Germinal center (tissue), 1 donor: ENCODE measurements at places on chromosomes 7 and 10.
A peak's percentile ranks its signal among the peaks of the same experiment; 100 is the strongest.

DNA sequence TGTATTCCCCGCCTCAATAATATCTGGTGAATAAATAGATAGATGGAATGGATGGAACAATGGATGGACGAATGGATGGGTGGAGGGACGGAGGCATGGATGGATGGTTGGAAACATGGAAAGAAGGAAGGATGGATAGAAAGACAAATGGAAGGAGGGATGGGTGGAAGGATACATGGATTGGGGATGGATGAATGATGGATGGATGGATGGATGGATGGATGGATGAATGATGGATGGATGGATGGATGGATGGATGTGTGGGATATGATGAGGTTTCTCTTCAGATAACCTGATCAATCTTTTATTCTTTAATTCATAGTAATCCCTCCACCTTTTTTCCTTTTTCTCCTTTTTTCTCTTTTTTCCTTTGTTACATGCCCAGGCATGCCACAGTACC, 3.0 kb upstream of the AKR1B15 start:
- DNase-seq = no peak

DNA sequence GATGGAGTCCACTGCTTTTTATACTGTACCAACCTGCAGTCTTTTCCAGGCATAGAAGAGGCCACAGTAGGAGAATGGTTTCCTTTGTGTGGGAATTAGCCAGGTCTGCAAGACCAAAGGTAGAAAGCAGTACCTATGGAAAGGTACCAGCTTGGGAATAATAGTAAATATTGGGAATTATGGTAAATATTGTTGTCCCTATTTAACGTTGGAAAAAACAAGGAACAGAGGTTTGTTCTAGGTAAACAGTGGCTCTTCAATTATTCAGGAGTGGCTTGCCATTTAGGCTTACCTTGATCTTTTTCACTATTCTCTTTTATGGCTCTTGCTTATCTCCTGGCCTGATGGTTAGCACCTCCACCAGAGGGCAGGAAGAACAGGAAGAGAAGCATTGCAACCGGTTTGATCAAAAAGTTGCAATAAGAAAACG, 43.9 kb upstream of the GSAP start:
- no peak for DNase-seq

DNA sequence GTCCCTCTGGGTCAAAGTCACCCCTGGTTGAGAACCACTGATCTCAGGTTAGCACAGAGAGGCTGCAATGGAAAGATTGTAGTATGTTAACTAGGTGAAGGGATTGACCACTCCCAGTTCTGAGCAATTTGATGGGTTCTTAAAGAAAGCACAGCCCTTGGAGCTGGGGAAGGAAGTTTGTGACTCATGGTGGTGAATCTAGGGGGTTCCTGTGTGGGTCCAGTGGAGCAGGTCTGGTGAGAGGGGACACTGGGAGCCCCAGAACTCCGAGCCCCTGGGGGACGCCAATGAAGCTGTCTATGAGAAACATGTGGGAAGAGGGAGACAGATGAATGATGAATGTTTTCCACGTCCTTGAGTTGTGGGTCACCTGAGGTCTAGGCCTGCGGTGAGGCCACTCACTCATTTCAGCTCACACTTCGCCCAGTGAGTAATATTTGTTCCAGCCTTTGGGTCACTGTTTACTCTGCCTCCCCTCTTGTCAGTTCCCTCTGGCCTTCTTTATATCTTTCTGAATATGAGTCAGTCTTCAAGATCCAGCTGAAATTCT, 341.9 kb downstream of the LRMDA start:
- no peak for DNase-seq

DNA sequence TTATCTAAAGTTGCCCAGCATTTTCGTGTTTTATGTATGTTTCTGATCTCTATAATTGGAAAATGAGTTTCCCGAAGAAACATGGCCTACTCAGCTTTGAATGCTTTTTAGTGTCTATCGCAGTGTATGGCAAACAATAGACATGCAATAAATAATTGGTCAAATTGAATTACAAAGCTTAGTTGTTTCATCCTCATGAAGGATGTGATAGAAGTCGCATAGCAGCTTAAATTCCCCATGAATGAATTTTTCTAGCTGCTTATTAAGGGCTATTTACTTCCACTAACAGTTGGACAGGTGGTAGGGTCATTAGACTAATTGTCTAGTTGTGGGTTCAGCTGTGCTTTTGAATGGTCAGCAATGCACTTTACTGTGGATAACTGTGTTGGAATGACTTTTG, 467.3 kb upstream of the MBL2 start:
- no peak for DNase-seq

GRCh38 chr10:13915710-13916109, 328.9 kb downstream of the PRPF18 start:
- no peak for DNase-seq

DNA sequence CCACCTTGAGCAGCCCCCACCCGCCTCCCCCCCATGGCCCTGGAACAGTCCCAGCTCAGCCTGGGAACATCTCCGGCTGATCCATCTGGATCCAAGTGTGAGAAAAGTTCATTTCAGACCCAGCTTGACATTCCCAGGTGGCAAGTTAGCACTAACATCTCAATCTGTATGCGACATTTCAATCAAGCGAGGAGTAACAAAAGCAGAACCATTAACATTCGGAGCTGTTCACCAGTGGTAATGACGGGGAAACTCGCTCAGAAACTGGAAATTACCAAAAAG, 65.4 kb downstream of the PAX2 start:
- DNase-seq = no peak

DNA sequence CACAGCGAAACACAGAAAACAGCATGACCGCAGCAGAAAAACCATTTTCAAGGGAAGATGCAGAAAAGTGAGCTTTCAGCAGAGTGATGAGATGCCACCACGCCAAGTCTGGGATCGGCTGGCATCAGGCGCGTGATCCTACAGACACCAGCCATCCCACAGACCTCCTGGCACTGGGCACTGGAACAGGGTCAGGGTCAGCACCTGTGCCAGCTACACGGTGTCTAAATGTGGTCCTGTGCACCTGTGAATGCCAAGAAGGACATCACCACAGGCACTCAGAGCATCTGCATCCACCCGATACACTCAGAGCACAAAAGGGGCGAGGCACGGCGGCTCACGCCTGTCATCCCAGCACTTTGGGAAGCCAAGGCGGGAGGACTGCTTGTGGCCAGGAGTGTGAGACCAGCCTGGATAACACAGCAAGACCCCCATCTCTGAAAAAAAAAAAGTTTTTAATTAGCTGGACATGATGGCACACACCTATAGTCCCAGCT, 31.5 kb downstream of the STK32C start:
- no peak for DNase-seq

GRCh38 chr7:134356421-134356936, 39.7 kb upstream of the SLC35B4 start:
- DNase-seq = no peak

DNA sequence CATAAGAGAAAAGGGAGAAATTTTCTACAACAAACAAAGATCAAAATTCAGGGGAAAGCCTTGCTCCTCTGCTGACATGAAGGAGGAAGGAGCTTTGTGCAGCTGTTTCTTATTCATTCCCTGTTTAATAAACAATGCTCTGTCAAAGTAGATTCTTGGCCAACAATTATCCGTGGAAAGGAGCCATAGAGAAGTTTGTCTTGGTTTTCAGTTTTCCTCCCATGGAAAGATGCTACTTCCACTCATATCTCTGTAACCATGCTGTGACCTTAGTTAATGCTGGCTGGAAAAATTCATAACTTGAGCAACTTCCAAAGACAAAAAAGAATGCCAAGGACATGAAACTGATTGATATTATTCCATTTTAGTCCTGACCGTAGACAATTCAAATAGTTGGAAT, 8.1 kb downstream of the DDC start:
- DNase-seq = no peak

GRCh38 chr10:45452743-45453452, 78.9 kb downstream of the ALOX5 start:
- DNase-seq = no peak

GRCh38 chr7:29421010-29421956, 142.4 kb upstream of the PRR15 start:
- no peak for DNase-seq

DNA sequence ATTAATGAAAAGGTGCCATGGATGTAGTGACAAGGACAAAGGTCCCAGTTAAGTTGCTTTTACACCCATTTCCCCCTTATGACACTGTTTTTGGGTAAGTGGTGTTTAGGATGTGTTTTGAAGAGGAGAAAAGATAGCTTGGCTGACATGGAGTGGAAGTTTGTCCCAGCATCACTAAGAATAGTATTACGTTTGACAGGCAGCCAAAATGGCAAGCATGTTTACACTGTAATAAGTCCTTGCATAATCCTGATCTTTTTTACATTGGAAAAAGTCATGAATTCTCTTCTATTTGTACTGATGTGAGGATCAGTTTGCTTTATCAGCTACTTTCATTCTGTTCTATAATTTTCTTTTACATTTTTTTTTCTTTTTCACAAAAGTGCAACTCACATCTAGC, 137.8 kb downstream of the CHRM2 start:
- no peak for DNase-seq

DNA sequence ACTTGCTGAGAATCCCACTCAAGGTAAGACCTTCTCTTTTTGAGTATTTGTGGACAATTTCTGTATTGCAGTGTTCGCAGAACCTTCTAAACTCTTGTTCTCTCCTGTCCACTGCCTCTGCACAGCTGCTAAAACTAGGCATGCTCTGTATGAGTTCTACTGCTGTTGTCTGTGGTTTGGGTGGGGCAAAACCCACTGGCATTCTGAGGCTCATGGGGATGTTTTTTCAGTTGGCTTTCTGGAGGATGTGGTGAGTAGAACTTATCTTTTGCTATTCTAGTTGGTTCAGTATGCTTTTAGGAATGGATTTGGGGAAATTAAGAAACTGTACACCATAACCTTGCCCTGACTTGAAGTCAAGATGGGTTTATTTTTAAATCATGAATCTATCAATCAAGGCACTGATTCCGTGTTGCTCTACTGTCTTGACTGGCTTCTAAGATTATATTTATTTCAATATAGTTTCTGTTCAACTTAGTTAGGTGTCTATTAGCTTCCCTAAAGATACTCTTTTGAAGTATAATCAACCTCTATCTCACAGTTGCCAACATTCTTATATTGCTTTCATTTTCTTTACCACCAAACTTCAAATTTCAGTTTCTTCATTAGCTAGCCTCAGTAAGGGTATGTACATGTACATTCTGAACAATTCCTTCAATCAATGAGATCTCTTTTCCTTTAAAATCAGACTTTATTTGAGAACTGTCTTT, 25.0 kb upstream of the C1GALT1 start:
- DNase-seq = peak; percentile 8

- DNase-seq = no peak
These were observed 53.3 kb upstream of the PPIF start for GRCh38 chr10:79293841-79294581.

GRCh38 chr7:137084607-137085380, 216.3 kb downstream of the CHRM2 start:
- no peak for DNase-seq

DNA sequence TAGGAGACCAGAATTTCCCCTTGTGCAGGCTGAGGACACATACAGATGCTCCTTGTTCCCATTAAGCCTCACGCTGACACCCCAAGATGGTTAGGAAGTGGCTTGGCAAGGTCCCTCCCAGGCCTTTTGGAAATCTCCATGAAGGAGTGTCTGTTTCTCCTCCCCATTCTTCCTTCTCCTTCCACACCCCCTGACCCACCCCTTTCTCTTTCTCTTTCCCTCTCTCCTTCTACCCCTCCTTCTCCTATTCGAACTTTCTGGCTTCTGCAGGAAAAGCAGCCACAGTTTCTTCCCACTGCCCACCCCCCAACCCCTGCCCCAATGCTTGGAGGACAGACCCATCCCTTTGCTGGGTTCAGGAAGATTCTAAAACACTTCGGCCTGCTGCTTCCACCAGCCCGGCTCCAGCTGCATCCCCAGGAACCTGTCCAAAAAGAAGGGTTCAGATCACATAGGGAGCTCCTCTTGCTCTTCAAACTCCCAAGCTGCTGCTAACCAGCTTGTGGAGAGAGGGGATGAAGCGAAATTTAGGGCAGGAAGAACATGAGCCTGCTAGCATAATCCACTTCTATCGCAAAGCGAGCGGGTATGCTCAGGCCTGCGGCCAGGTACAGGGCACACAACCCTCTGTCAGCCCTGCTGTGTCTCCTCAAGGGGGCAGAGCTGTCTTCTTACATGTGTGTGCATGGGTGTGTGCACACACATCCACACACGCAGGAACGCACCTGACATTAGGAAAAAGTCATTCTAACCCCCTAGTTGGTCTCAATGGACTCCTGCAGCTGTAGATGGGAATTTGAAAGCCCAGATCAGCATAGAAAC, 80.4 kb downstream of the PPP1R3C start:
- DNase-seq = no peak

DNA sequence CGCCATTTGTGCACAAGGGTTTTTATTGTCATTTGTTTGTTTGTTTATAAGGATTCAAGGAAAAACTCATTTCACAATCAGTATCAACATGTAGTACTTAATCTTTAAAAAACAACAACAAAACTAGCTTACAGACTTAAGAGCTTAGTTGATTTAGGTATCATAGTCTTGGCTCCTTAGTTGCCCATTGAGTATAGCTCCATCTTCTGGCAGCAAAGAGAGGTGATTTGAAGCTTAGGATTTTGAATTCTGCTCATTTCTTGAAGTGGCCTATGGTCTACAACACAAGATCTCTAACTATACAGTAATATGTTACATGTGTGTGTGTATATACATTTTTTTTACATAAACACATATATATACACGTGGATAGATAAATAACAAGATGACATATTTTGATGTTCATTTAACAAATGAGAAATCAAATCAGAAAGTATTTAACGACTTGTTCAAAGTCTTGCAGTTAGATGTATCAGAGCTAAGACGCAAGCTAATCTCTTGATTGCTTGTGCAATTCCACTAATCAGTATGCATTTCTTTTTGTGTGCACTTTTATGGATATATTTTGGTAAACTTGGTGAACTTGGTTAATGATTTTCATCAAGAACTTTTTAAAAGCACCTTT, 307.3 kb downstream of the CAMK1D start:
- DNase-seq = peak; percentile 51

GRCh38 chr7:91463330-91463729, 199.1 kb downstream of the FZD1 start:
- no peak for DNase-seq

DNA sequence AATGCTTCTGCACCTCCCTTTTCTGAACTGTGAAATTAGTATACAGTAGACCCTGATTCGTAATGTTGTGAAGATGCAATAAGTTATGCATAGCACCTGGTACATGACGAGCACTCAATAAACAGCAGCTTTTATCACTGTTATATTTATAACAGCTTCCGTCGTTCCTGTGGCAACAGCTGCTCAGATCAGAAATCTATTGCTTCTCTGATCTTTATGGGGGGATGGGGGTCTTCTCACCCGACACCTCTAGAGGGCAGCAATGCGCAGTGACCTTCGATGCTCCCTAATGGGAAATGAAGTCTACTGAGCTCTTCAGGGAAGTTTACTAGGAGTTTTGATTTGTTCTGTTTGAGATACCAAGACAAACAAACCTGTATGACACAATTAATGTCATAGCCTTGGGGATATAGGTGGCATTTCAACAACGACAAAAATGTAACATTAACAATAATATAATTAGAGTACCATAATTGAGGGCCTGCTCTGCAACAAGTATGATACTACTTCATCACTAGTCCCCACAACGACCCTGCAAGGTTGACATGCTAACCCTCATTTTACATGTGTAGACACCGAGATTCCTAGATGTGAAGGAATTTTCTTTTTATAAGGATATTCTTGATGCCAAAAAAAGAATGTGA, 289.6 kb downstream of the SFMBT2 start:
- peak; percentile 79 for DNase-seq
